Amniotic stem cell (primary cell): ENCODE measurements at places on chromosomes 1 and 21.

DNA sequence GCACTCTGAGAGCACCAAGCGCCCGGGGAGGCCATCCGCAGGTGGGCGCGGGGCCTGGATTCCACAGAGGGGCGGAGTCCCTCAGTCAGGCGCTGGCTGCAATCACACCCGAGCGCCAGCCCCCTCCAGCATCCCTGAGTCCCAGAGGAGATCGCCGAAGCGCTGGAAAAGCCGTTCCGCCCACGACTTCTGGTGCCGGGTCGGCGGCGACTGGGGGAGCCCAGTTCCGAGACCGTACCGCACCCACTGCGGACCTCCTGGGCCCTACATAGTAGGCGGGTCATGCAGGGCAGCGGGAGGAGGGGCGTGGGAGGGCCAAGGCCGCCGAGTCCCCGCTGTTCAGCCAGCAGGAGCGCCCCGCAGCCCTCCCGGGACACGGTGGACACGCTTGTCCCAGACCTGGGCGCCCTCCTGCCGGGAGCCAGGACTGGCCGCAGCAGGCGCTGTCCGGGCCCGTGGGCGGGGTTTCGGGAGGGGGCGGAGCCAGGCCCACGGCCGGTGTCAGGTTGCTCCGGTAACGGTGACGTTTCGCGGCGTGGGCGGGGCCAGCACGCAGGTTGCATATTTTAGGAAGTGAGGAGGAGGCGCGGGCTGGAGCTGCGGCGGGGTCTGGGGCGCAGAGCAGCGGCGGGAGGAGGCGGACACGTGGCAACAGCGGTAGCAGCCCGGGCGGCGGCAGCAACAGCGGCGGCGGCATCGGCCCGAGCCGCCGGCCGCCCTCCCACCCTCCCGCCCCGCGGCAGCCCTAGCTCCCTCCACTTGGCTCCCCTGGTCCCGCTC, at the start of gene ATP1A1:
Gene ATP1A1 (plus strand): TSS at position 594 of the 780 bp plus-strand sequence. CDS start 268 bp downstream, outside the sequence.
- DNase-seq = peak; percentile 68

GRCh38 chr1:84436876-84437655, 38.8 kb downstream of the DNASE2B start:
- DNase-seq = no peak

DNA sequence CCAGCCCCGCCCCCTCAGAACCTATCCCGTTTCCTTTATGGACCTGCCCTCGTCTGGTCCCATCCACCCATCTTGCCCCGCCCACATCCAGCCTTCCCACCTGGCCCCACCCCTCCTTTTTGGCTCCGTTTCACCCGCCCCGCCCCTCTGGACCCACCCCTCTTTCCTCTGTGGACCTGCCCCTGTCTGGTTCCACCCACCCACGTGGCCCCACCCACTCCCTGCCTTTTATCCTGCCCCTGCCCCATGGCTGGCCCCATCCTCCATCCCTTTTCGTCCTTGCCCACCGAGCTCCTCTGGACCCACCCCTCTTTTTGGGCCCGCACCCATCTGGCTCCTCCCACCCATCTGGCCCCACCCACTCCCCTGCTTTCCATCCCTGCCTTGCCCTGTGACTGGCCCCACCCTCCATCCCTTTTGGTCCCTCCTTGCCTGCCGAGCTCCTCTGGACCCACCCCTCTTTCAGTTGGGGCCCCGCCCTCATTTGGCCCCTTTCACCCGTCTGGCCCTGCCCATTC, 177.3 kb downstream of the CAMTA1 start:
- DNase-seq = no peak

- no peak for DNase-seq
These were observed 1.1 kb upstream of the KCNE2 start for GRCh38 chr21:34362670-34363069.

DNA sequence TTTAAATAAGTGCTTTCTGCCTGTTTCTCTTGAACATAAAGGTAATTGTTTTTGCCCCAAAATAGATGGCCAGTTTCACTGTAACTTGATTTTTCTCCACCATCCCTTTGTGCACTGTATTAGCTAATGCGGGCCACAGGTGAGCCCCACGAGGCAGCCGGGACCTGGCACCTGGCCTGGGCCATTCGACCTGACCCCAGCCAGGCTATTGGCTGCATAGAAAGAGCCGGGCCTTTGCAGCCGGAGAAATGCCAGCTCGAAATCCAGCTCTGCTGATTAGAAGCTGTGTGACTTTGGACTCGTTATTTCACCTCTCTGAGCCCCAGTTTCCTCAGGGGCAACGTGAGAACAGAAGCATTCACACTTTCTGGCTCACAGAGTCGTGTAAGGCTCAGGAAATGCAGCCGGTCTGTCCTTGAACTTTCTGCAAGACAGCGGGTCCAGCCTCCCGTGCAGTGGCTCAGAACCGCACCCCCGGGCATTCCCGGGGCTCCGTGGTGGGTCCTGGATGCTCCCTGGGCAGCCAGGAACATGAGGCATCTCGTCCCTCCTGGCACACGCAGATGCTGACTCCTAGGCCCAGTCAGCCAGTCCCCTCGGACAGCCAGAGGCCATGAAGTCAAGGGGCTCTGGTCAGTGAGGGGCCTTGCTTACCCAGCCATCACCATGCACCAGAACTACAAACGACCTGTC, 37.4 kb upstream of the ACTRT2 start:
- no peak for DNase-seq
